Hair follicular keratinocyte (primary cell): ENCODE measurements at places on chromosomes 5 and 9. TPM values are rescaled to one million over a fixed set of nuclear protein-coding genes. Genes with fewer than 3 reads are reported as not detected.

The PKD2L2 gene
- not detected in 2 replicates for total RNA-seq

The FAM81B gene
- total RNA-seq: not detected in 2 replicates

The SH3GLB2 gene
- total RNA-seq: 37.9 and 46.2 TPM in 2 replicates

The RORB gene
- total RNA-seq: not detected in 2 replicates

The SPINK5 gene
- total RNA-seq: 0.95 and 1.6 TPM in 2 replicates

The ADAMTSL2 gene
- total RNA-seq: not detected in 2 replicates

The CCNO gene
- total RNA-seq: 8.5 and 8.8 TPM in 2 replicates

The RASEF gene
- total RNA-seq: 0.19 and 0.55 TPM in 2 replicates

The CFAP90 gene
- not detected in 2 replicates for total RNA-seq

The CCDC180 gene
- 0.39 and 1.8 TPM in 2 replicates for total RNA-seq

The SLC1A1 gene
- 0.04 and 0.55 TPM in 2 replicates for total RNA-seq

The SLC44A1 gene
- 19.5 and 22.8 TPM in 2 replicates for total RNA-seq

The WHRN gene
- 2.1 and 3.7 TPM in 2 replicates for total RNA-seq

The BAAT gene
- total RNA-seq: not detected in 2 replicates

The AGTPBP1 gene
- 11.2 and 12.7 TPM in 2 replicates for total RNA-seq

The MRPL36 gene
- 42.2 and 75.0 TPM in 2 replicates for total RNA-seq

The LHFPL2 gene
- total RNA-seq: 11.3 and 14.4 TPM in 2 replicates

The SPINK7 gene
- total RNA-seq: 0.47 TPM in 1 of 2 replicates, not detected in the other

The NFX1 gene
- total RNA-seq: 17.5 and 18.2 TPM in 2 replicates
